ENCODE measurements at places on chromosomes 16 and 17. TPM values are rescaled to one million over a fixed set of nuclear protein-coding genes. Genes with fewer than 3 reads are reported as not detected.
A peak's percentile ranks its signal among the peaks of the same experiment; 100 is the strongest.

DNA sequence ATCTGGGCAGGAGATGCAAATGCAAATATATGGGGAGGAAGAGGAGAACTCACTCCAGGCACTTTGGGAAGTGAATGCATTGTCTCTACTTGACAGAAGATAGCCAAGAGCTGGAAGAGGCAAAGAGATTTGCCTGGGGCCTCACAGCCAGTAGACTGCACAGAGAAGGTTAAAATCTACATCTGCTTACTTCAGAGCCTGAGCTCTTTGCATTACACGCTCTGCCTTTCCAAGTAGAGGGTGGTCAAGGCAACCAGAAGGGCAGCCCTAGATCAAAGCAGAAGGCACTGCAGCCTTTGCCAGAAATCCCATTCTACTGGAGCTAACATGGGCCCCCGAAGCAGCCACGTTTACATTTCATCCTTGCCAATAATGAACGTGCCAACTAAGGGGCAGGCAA lies 407.2 kb upstream of the CCL2 start:
- no peak overlapping the region for H3K27ac ChIP-seq
- no peaks in the 10 kb centered on the region for H3K4me1 ChIP-seq
- H3K4me3 ChIP-seq = no peak overlapping the region
- no peak for DNase-seq
- H3K27me3 ChIP-seq = no peaks in the 10 kb centered on the region
- no peaks in the 10 kb centered on the region for H3K36me3 ChIP-seq

DNA sequence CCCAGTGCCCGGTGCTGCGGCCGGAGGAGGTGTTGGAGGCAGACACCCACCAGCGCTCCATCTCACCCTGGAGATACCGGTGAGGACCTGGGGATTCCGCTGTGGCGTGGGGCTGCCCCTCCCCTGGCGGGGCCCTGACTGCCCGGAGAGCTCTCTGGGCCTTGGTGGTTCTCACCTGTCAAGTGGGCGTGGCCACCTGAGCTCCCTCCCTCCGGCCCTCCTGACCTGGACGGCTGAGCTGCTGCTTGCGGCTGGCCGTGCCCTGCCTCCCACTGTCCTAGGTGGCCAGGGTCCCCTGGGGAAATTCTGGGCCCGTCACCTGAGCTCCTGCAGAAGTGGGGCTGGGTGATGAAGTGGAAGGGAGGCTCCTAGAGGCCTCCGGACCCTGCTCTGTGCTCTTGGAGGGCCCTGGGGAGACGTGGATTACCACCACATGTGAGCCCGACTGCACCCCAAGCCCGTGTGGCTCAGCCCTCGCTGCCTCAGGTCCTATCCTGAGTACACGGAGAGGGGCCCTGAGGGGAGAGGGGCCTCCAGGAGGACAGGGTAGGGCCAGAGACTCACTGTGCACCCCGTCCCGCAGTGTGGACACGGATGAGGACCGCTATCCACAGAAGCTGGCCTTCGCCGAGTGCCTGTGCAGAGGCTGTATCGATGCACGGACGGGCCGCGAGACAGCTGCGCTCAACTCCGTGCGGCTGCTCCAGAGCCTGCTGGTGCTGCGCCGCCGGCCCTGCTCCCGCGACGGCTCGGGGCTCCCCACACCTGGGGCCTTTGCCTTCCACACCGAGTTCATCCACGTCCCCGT lies 1.1 kb downstream of the IL17C start:
- H3K27ac ChIP-seq = no peak overlapping the region
- peaks cover 50% of the 10 kb centered on the region for H3K27me3 ChIP-seq
- H3K4me3 ChIP-seq = no peak overlapping the region
- no peaks in the 10 kb centered on the region for H3K4me1 ChIP-seq
- H3K36me3 ChIP-seq = no peaks in the 10 kb centered on the region
- DNase-seq = no peak

DNA sequence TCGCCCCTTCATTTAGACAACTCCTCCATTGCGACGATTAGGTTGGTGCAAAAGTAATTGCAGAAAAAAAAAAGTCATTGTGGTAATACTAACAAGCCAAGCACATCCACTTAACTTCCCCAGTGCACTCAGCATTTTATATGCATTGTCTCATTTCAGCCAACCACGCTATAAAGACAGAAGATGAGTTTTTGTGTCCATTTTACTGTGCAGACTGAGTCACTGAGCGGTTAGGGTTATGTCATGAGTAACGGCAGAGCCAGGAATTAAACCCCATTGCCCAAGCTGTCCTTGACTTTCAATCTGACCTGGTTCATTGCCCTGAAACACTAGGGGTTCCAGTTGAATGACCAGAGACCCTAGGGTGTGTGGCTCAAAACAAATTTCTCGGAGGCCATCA lies 218.7 kb downstream of the XYLT1 start:
- no peak for DNase-seq
- no peaks in the 10 kb centered on the region for H3K27me3 ChIP-seq
- no peaks in the 10 kb centered on the region for H3K36me3 ChIP-seq
- no peak overlapping the region for H3K27ac ChIP-seq

DNA sequence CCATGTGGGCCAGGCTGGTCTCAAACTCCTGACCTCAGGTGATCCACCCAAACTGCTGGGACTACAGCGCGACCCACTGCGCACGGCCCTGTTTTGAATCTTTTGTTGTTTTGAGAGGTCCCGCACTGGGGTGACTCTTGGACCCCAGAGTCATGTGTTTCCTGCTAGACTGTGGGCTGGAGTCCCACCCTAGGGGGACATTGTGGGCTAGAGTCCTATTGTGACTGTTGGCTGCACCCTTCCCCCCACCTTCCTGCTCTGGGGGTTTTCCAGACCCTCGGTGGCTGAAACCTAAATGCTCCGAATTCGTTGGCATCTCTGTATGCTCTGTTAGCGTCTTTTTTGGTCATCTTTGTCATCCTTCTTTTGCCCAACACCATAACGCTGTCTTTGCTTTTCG lies 16.0 kb downstream of the NUPR1 start:
- H3K27me3 ChIP-seq = no peaks in the 10 kb centered on the region
- DNase-seq = no peak
- no peak overlapping the region for H3K4me3 ChIP-seq
- no peaks in the 10 kb centered on the region for H3K36me3 ChIP-seq
- no peaks in the 10 kb centered on the region for H3K4me1 ChIP-seq
- H3K27ac ChIP-seq = no peak overlapping the region

GRCh38 chr16:86298758-86299134 lies 211.6 kb upstream of the FOXF1 start:
- peak overlapping the region; percentile 28 for H3K4me3 ChIP-seq
- H3K4me1 ChIP-seq = peaks cover 76% of the 10 kb centered on the region
- no peaks in the 10 kb centered on the region for H3K36me3 ChIP-seq
- H3K27me3 ChIP-seq = no peaks in the 10 kb centered on the region

- no peak for DNase-seq
- H3K4me3 ChIP-seq = no peak overlapping the region
- no peaks in the 10 kb centered on the region for H3K36me3 ChIP-seq
- no peak overlapping the region for H3K27ac ChIP-seq
- peaks cover 8% of the 10 kb centered on the region for H3K4me1 ChIP-seq
Measured at GRCh38 chr16:81531419-81531821, 86.8 kb downstream of the CMIP start.

DNA sequence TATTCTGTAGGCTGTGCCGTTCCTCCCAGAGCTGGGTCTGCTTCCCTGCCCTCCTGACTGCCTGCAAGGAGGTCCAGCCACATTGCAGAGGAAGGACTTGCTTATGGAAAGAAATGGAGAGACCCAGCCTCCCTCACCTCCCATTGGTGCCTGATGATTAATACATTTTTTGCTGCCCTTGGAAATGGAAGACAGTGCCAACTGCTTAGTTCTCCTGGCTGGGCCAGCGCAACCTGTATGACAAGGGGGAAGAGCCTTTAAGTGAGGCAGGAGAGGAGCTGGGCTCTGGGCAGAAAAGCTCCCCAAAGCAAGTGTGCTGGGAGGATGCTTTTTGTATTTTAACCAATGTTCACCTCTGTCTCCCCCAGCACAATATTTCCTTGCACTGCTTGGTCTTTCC lies 238.5 kb downstream of the SOX9 start:
- no peak overlapping the region for H3K4me3 ChIP-seq
- no peak for DNase-seq
- no peaks in the 10 kb centered on the region for H3K27me3 ChIP-seq
- no peaks in the 10 kb centered on the region for H3K36me3 ChIP-seq
- no peaks in the 10 kb centered on the region for H3K4me1 ChIP-seq
- H3K27ac ChIP-seq = no peak overlapping the region

DNA sequence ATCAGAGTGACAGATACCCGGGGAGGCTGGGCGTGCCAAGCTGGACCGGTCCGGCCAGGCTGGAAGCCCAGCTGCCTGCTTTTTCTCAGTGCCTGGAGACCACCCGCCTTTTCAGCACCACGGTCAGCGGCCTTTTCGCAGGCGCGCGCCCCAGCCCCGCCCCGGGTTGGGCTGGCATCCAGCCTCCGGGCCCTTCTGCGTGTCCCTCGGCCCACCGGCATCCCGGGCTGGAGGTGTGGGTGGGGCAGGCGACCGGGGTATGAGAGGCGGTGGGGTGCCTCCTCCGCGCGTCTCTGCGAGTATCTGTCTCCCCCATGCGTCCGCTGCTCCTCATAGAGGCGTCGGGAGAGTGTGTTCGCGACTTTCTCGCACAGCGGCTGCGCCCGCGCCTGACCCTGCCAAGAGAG lies 102.5 kb downstream of the MRM1 start:
- H3K4me3 ChIP-seq = no peak overlapping the region
- no peaks in the 10 kb centered on the region for H3K36me3 ChIP-seq
- H3K27me3 ChIP-seq = peaks cover 7% of the 10 kb centered on the region
- no peaks in the 10 kb centered on the region for H3K4me1 ChIP-seq
- no peak overlapping the region for H3K27ac ChIP-seq
- DNase-seq = no peak

GRCh38 chr16:1180549-1181403 lies 27.9 kb downstream of the CACNA1H start:
- H3K27ac ChIP-seq = peak overlapping the region; percentile 98
- no peaks in the 10 kb centered on the region for H3K36me3 ChIP-seq
- H3K27me3 ChIP-seq = no peaks in the 10 kb centered on the region
- H3K4me3 ChIP-seq = no peak overlapping the region
- DNase-seq = no peak
- H3K4me1 ChIP-seq = peaks cover 94% of the 10 kb centered on the region

- DNase-seq = no peak
- H3K27ac ChIP-seq = no peak overlapping the region
Measured at GRCh38 chr17:39235555-39236449, 10.1 kb upstream of the STAC2 start.

DNA sequence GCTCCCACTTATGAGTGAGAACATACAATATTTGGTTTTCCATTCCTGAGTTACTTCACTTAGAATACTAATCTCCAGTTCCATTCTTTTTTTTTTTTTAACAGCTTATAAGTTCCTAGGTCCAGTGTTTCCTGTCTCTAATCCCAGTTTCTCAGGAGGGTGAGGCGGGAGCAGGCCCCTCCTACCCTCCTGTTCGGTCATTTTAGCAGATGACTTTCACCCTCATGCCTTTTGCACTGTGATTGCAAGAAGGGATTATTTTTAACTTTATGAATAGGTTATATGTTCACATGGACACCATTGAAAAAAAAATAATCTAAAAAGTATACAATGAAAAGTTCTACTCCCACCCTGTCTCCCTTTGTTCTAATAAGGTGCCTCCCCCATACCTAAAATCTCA lies 47.6 kb downstream of the CDH1 start:
- no peak for DNase-seq
- H3K27me3 ChIP-seq = no peaks in the 10 kb centered on the region
- H3K27ac ChIP-seq = no peak overlapping the region
- no peak overlapping the region for H3K4me3 ChIP-seq

DNA sequence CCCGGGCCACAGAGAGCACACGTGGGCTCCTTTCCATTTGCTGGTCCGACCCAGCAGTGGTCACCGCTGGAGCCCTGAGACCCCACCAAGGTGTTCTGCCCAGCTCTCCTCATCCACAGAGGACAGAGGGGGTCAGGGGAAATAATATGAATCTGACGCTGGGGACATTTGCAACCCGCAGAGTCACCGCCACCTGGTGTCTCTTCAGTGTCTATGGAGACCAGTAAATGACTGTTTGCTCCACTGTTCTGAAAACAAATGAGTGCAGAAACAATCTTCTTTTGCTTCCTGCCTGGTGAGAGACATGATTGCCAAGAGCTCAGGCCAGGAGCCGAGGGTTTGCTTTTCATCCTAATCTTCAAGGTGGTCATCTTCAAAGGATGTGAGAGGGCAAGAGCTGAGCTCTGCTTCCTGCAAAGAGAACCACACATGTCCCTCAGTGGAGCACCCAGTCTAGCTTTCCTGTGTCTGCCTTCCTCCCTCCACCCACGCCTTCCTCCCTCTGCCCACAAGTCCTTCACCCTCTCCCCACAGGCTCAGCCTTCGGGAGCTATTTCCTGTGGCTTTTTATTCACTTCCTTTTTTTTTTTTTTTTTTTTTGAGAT lies 14.7 kb upstream of the KLHDC4 start:
- H3K4me1 ChIP-seq = no peaks in the 10 kb centered on the region
- no peaks in the 10 kb centered on the region for H3K36me3 ChIP-seq
- peaks cover 3% of the 10 kb centered on the region for H3K27me3 ChIP-seq

DNA sequence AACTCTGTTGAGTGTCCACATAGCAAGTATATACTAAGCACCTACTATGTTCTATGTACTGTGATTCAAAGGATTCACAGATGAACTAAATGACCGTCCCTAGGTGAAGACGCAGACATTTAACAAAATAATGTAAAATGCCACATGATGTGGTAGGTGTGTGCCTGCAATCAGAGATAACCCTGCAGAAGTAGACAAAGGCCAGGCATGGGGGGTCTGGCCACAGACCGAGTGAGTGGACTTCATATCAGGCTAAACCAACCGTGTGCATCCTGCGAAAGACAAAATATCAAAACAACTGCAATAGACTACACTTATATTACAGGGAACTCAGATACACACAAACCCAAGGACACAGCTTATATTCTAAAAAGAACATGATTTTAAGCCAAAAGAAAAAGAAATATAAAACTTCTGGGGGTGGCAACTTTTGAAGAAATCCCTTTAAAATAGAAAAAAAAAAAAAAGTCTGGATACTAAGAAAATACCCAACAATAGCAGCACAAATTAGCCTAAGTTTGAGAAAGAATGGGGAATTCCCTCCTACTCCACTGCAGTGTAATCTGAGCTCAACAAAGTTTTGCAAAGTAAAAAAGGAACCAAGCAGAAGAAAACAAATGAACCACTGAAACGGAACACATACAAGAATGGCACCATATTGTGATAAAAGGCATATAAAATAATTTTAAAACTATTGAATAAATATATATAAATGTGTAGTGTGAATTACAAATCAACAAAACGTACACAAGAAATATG lies 12.3 kb downstream of the HSDL1 start:
- H3K36me3 ChIP-seq = no peaks in the 10 kb centered on the region
- H3K4me3 ChIP-seq = no peak overlapping the region
- no peaks in the 10 kb centered on the region for H3K4me1 ChIP-seq
- H3K27me3 ChIP-seq = no peaks in the 10 kb centered on the region
- H3K27ac ChIP-seq = no peak overlapping the region
- DNase-seq = no peak

GRCh38 chr16:57486858-57487834 lies 853 bp upstream of the DOK4 start:
- H3K27me3 ChIP-seq = no peaks in the 10 kb centered on the region
- H3K27ac ChIP-seq = peak overlapping the region; percentile 31
- no peak for DNase-seq

KRTAP3-2 gene
- total RNA-seq = not detected

HOXB4 gene
- 4.6 TPM for total RNA-seq

KRT40 gene
- not detected for total RNA-seq

TMEM11 gene
- 16.9 TPM for total RNA-seq

TBC1D3G gene
- not detected for total RNA-seq

Measured in sigmoid colon (tissue), 7 donors.